Right cardiac atrium (tissue), 5 donors: ENCODE measurements at places on chromosomes 12 and 14. TPM values are rescaled to one million over a fixed set of nuclear protein-coding genes. Genes with fewer than 3 reads are reported as not detected.

IFNG gene
- not detected for polyA plus RNA-seq

RHEBL1 gene
- polyA plus RNA-seq = 0.59 TPM

SLC11A2 gene
- polyA plus RNA-seq = 19.0 TPM

GPHN gene
- polyA plus RNA-seq = 16.0 TPM

SLC39A9 gene
- polyA plus RNA-seq = 10.3 TPM

PPP1R1A gene
- polyA plus RNA-seq = 210 TPM

CLEC1B gene
- not detected for polyA plus RNA-seq

TMPRSS12 gene
- not detected for polyA plus RNA-seq

C3AR1 gene
- 2.4 TPM for polyA plus RNA-seq

CEP128 gene
- polyA plus RNA-seq = 1.2 TPM

P2RX7 gene
- polyA plus RNA-seq = 1.1 TPM

IRAK4 gene
- polyA plus RNA-seq = 4.8 TPM

VRTN gene
- not detected for polyA plus RNA-seq

NR1H4 gene
- polyA plus RNA-seq = 0.48 TPM

YY1 gene
- 28.8 TPM for polyA plus RNA-seq

CNIH1 gene
- 92.2 TPM for polyA plus RNA-seq

CIROP gene
- not detected for polyA plus RNA-seq

CHPT1 gene
- 168 TPM for polyA plus RNA-seq

IPO8 gene
- polyA plus RNA-seq = 7.8 TPM

LAG3 gene
- 0.57 TPM for polyA plus RNA-seq

DHRS2 gene
- not detected for polyA plus RNA-seq

SLC7A8 gene
- 7.8 TPM for polyA plus RNA-seq
